ENCODE measurements at places on chromosomes 11 and 22.
A peak's percentile ranks its signal among the peaks of the same experiment; 100 is the strongest.

- no peak for DNase-seq
Measured at GRCh38 chr22:29166180-29166579, 39.5 kb upstream of the EMID1 start.

DNA sequence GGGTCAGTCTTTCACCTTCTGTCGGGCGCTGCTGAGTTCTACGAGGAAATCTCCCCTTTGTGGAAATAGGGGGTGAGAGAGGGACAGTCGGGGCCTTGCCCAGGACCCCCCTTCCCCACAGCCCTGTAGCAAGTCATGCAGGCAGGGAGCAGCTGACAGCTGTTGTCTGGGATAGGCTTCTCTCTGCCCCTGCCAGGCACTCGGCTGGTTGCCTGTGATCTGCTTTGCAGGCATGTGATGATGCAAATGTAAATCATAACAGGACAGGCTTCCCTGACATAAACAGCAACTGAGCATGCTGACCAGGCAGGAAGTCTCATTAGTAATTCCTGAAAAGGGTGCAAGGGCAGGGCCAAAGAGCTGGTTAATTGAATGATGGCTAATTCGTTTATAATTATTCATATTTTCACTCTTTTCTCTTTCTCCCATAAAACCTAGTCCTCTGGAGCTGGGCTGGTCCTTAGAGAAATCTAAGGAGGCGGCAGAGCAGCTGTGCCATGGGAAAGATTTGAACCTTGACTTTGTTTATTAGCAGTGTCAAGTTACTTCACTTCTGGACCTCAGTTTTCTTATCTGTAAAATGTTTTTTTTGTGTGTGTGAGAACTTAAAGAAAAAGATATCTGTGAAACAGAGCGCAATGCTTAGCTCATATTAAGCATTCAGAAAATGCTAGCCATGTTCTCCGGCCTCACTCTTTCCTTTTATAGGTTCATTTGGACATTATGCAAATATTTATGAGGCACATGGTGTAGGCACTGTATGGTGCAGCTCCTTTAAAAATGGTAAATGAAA lies 129.7 kb downstream of the LDLRAD3 start:
- no peak for DNase-seq

DNA sequence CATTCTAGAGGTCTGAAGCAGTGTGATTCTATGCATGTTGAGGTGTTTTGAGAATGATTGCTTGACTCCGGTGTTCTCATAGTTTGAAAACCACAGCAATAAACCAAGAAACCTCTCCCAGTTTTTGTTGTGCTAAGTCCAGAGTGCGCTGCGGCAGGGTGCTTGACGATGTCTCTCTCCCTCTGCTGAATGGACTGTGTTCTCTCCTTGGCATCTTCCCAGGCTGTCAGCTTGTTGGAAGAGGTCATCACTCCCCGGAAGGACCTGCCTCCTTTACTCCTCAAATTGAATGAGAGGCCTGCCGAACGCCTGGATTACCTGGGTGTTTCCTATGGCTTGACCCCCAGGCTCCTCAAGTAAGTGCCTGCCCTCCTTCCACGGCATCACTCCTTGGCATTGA lies 31.0 kb downstream of the NAT10 start:
- DNase-seq: no peak

- no peak for DNase-seq
Measured at GRCh38 chr11:130269326-130269943, 45.3 kb downstream of the ZBTB44 start.

DNA sequence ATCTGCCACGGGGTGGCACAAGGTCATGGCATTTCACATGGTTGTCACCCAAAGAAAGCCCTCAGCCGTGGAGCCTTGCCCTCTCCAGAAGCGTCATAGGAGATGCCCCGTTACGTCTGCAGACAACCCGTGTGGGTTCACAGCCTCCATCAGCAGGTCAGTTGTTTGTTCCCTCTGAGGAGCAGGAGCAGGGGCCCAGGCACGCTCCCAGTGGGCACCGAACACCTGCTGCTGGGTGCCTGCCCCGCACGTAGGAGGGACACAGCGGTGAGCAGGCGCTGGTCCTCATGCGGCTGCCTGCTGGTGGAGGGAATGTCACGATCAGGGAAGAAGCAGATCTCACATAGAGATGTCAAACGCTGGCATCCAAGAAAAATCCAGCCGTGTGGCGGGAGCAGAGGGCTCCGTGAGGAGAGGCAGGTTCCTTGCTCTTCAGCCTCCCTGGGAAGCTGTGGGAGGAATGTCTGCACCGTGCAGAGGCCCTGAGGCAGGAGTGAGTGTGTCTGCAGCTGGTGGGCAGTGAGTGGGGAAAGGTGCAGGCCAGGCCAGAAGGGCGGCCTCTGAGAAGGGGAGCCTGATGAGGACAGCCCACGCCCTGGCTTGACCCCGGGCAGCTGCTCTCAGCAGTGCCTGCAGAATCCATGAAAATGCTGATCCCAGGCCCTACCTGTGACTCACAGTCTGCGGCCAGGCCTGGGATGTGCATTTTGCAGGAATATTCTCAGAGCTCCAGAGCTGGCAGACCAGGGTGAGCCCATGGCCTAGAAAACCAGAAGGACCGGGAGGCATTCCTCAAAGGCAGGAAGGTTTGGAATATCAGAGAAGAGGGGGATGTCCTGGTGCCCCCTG lies 36.4 kb upstream of the TH start:
- peak; percentile 37 for DNase-seq

DNA sequence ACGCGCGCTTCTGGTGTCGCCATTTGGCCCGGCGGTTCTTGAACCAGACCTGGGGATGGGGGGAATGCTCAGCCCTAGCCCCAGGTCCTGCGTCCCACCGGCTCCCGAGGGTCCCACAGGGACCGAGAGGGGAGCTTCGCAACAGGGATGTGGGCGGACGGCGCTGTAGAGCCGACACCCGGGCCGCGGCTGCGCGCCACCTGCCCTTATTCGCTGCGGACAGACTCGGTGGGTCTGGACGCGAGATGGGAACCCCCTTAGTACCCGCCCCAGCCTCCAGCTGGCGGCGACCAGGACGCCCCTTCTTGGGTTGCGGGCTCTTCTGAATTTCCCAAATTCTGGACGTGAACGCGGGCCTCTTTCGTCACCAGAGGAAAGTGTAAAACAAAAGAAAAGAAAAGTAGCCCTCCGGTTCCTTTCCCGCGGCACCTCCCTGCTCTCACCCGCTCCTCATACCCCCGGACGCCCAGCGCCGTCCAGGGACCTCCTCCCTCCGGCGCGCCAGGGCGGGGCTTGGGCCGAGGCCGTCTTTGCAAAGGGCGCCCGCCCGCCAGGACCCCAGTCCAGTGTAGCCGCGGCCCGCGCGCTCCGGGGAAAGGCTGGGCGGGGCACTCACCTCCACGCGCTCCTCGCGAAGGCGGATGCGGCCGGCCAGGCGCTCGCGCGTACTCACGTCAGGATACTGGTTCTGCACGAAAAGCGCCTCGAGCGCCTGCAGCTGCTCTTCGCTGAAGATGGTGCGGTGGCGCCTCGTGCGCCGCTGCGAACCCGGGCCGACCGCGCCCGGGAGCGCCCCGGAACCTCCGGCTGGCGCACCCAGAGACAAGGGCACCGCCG lies 827 bp downstream of the GSC2 start:
- DNase-seq: no peak

DNA sequence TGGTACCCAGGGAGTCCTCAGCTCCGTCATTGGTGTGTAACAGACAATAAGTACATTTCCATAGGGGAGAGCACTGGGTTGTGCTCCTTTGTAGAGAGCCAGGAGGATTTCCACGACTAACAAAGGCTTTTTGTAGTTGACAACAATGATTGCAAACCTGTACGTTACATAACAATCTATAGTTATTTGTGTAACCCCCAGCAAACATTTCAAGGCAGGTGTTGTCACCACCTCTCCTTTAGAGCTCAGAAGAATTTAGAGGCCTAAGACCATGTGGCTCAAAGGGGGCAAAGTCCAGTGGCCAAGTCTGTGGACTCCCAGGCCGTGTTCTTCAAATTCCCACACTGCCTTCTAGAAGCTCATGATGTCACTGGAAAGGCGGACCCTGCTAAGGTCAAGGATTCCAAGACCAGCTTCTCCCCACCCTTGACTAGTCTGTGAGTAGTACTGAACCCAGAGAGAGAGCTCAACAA lies 15.8 kb downstream of the RPL27A start:
- peak; percentile 40 for DNase-seq

Measured in sciatic nerve (tissue), 2 donors.